ENCODE measurements at places on chromosomes 4 and X.

- DNase-seq = no peak
Observed at GRCh38 chr4:184386271-184386781, 88.0 kb downstream of the IRF2 start.

DNA sequence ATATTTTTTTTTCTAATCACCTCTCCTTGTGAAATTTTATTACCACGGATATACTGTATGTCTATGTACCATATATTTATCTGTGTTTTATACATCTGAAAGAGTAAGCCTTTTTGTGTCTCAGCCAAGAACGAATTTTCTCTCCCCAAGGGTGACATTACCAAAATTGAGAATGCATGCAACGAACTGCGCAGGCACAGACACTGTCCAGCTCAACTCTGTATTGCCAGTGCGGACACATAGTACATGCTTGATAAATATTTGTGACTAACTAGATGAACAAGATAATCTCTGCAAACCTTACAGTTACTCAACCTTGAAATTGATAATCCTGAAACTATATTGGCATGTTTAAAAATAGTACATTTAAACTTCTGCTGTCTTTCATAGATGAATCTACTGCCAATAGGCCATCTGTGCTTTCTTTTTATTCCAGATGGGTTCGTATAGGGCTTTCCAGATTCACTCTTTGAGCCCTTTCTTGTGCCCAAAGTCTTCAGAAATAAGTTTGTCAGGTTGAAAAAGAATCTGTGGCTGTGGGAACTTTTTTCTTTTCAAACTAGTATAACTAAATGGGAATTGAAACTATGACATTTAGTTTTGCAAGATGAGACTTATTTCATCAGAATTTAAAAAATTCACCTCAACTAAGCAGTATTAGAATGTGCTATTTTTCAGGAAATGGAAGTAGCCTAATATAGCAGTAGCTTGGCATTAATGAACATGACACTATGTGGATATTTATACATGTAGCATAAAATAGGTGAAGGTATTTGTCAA lies 38.9 kb downstream of the DTHD1 start:
- DNase-seq = no peak

DNA sequence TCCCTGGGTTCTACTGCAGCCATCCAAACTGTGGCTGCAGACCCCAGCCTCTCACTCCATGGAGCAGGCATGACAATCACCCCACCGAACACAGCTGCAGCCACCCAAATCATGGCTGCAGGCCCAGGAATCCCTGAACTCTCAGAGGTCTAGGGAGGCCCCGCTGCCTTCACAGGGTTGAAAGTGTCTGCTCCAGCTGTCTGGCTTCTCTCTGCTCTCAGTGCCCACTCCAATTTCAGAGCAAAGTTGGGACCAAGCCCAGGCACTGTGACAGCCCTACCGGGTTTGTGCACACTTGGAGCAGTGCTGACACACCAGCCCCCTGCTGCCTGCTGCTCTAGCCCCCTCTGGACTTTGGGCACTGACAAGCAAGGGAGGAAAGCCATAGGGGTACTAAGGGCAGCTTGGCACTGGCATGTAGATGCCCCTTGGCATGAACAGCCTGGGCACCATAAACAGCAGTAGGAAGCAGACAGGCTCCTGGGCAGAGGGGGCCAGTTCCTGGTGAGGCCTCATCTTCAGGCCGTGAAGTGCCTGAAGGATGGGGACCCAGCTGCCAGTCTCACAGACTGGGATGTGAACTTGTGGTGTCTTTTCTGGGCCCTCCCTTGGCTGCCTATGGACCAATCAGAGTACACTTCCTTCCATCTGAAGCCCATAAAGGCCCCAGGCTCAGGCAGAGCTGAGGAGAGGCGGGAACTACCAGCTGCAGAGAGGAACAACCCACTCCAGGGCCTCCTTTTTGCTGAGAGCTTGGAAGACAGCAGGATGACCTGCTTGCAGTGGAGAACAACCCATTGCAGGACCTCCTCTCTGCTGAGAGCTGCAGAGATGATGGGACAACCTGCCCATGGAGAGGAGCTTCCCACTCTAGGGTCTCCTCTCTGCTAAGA lies 68.8 kb downstream of the TECRL start:
- no peak for DNase-seq

DNA sequence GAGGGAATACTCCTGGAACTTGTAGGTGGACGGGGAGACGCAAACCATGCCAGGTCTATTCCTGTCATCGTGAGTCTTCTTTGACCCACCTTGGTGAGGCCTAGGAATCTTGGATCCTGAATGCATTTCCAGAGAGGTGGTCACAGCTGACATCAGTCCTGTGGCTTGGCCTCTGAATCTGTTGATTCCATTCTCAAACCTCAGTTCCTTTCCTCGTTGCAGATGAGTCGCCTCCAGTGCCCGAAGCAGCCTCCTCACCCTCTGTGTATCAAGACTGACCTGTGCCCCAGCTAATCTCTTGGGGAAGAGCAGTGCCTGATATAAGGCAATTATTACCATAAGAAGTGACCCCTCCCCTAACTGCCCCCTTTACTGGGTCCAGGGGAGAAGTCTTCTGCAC lies 118.1 kb downstream of the SMIM20 start:
- DNase-seq = no peak

- DNase-seq = no peak
Observed at GRCh38 chr4:81631958-81632441, 160.3 kb upstream of the RASGEF1B start.

- no peak for DNase-seq
Observed at GRCh38 chr4:168853770-168854169, 156.3 kb downstream of the CBR4 start.

DNA sequence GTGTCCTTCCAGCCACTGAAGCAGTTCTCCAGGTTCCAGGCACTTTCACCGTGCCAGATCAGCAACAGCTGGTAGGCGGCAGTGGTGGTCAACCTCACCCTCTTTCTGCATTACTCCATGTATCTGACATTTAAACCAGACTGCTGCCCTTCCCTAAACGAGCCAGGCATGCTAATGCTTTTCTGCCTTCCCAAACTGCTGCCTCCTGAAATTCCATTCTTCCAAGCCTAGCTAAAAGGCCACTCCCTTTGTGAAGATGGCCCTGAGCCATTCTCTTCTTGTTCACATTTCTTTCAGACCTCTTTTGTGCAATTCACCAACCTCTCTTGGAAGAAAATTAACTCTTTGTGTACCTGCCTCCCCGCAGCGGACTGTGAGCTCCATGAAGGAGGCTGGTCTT lies 73.7 kb downstream of the CHST7 start:
- no peak for DNase-seq

Measured in NCI-H1436 treated with DMSO at 0.1 percent for 48 hours (cell line).